ENCODE measurements at places on chromosomes 7 and 10.

DNA sequence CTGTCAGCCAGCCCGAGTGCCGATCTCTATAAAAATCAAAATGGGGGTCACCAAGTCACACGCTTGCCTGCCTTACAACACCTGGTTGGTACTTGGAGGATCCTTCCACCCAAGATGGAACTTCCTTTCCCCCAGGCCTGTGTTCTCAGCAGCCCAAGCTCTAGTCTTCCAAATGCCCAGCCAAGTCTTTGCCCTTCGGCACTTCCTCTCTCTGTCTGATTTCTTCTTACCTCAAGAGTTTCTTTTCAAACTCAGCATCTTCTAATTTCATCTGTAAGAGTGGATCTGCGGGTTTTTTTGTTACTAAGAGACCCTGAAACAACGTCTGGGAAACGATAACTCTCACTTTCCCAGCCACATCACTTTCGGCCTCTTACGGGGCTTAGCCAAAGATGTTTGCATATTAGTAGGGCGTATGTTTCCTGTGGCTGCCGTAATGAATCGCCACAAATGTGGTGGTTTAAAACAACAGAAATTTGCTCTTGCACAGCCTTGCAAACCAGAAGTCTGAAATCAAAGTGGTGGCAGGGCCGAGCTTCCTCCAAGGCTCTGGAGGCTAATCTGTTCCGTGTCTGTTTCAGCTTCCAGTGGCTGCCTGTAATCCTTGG, 219.9 kb downstream of the TCF7L2 start:
- no peak for DNase-seq

DNA sequence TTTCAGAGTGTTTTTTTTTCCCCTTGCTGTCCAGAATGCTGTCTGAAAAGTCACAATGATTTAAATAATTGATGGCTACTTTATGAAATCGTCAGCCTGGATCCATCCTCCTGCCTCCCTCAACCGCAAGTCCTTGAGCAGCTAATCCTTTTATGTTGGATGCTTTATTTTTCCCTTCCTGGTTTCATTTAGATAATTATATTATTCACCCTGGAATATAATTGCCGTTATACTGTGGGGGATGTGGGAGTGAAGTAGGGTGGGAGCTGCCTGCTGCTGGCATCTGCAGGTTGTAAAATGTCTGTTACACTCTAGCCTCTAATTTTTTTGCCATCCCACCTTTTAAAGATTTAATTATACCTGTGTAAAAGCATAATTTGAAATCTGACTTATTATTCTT, 290.5 kb upstream of the LRGUK start:
- no peak for DNase-seq

- no peak for DNase-seq
Measured at GRCh38 chr10:80697926-80698325, 160.2 kb downstream of the SH2D4B start.

- no peak for DNase-seq
Measured at GRCh38 chr10:114048472-114048871, 4.8 kb downstream of the ADRB1 start.

- DNase-seq, result no peak
Measured at GRCh38 chr10:132370426-132371340, 26.3 kb upstream of the PWWP2B start.

GRCh38 chr10:102491136-102491535, 11.4 kb downstream of the ACTR1A start:
- no peak for DNase-seq

DNA sequence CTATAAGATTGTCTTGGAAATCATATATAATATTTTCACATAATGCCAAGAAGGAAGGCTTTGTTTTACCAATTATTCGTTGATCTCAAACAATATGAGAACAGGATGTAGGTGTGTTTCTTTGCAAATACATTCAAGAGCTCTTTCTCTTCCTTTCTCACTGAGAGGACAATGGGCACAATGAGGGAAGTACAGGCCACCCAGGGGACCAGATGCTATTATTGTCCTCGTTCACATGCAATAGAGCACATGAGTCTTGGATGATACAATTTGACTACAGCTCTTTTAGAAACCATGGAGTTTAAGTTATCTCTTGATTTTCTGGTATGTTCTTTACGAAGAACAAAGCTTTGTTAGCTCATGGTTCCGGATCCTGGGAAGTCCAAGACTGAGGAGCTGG, 323.7 kb upstream of the KLF6 start:
- DNase-seq, result no peak
